Hematopoietic multipotent progenitor cell treated with erythropoietin and hydrocortisone succinate and interleukin-3 and kit ligand, for 8 days (in vitro differentiated cells): ENCODE measurements at places on chromosomes 16 and 17.

DNA sequence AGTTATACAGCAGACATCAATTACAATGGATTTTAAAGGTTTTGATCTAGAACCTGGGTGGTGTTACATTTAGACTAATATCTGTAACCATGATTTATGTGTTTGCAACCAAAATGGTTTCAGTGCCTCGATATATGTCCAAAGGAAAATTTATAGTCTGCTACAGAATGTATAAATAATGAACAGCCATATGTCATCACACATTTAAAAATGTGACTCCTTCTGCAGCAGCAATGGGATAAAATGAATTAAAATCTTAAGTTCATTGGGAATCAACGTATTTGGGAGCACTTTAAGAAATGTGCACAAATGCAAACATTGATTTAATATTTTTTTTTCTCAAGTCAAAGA is 610.2 kb downstream of the TMEM114 start:
- no peak for DNase-seq

DNA sequence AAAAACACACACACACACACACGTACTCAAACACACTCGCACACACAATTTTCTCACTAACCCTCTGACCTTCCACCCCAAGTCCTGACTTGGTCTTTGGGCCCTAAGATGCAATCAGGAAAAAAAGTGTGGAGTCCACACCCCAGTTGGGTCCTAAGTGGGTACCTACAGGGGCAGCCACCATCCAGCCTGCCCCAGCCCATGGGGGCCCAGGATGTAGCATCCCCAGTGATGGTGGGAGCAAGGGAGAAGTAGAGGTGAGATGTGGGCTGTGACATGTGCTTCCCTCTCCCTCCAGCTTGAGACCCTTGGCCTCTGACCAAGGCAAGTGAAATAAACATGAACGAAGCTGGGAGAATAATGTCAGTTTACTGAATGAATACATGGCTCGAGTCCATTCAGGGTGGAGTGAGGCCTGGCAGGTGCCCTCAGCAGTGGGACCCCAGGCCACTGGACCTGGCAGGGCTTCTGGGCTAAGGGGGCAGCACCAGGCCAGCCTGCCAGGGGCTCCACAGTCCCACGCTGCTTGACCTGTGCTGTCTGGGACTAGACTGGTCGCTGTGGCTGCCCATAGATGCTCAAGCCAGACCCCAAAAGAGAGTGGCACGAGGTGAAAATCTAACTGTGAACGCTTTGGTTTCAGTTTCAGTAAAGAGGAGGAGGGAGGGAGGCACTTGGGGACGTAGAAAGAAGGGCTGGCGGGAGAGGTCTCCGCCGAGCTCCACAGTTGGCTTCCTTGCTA is 73.7 kb downstream of the MRC2 start:
- DNase-seq, result no peak

- DNase-seq, result no peak
Measured at GRCh38 chr16:59044616-59045015, 310.5 kb upstream of the GOT2 start.

GRCh38 chr17:27296428-27296979 is 2.6 kb downstream of the WSB1 start:
- DNase-seq, result no peak

DNA sequence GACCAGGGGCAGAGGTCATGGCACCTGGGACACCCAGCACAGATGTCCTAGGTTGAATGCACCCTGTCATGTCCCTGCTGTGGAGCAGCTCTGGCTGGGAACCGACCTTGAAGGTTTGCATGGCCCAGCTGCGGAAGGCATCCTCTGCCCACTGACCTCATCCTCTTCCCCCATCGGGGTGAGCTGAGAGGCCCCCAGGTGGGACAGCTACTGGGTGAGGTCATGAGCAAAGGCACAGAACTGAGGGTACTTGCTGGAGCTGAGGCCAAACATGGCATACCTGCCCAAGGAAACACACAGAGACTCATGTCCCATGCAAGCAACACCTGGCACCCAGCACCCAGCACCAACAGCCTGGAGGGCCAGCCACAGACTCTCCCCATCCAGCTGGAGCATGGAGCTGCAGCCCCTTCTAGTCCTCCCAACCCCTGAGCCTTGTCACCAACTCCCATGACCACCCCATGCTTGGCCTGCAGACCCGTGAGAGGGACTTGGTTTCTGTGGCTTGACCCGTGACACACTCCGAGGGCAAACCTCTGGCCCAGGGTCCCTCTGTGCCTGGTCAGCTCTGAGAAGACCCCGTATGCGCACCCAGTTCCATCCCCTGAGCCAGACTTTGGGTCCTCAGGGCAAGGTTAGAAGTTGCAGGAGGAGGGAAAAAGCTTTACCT is 33.1 kb downstream of the LGALS9 start:
- DNase-seq, result no peak

GRCh38 chr16:16861546-16861945 is 482.6 kb downstream of the NPIPA7 start:
- DNase-seq, result peak; percentile 40

GRCh38 chr17:64974750-64975317 is 55.6 kb upstream of the LRRC37A3 start:
- DNase-seq, result peak; percentile 81

DNA sequence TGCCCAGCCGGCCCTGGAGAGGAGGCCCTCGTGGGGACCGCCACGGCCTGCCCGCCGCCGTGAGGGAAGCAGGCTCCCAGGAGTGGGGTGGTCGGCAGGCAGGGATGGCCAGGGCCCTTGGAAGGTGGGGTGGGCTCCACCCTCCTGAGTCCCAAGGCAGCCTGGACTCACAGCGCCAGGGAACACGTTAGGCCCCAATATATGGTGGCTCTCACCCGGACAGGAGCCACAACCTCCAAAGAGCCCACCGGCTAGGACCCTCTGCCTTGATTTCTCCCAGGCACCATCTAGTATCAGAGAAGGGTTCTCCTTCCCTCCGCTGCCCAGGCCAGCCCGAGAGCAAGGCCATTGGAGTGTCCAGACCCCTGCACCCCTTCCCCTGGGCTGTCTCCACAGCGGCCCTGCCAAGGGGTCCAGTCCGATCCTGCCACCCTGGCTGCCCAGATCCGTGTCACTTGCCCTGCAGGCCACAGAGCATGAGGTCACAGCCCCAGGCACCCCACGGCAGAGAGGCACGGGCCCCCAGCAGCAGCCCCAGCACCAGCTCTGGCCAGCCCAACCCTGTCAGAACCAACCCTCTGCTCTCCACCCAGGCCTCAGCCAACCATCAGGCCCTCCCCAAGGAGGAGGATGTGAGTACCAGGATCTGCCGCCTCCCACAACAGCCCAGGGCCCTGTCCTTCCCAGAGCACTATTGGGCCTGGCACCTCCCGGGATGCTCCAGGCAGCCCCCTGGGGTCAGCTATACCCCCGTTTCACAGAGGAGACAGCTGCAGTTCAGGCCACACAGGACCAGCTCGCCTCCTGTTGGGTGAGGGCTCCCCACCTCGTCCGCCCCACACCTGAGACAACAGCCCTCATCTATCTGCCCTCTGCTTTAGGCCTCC is 1.1 kb upstream of the AXIN1 start:
- DNase-seq, result no peak

- no peak for DNase-seq
Measured at GRCh38 chr17:51904379-51904778, 254.1 kb downstream of the CA10 start.

- no peak for DNase-seq
Measured at GRCh38 chr17:31497994-31498826, 106.7 kb downstream of the RAB11FIP4 start.
